ENCODE measurements at places on chromosomes 7 and 10. TPM values are rescaled to one million over a fixed set of nuclear protein-coding genes. Genes with fewer than 3 reads are reported as not detected.

DNA sequence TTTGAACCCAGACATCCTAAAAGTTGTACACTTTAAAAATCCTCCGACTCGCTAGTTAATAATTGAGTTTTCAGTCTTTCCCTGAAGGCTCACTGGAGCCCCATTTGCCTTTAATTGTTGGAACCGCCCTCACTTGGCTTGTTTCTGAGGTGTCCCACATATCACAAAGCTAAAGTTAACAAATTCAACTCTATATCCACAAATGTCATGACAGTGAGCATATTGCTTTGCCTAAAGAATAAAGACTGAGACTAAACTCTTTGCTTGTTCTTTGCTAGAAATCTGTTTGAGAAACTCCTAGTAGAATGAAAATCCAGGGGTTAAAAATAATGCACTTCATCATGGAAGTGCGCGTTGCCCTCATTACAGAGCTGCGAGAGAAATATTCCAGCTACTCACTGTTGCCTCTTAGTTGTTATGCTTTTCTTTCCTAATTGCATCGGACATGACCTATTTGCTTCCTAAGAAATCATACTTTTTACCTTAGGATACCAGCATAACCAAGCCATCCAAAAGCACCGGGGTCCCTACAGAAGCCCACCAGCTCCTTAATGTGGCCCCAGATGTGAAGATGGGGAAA lies 752 bp downstream of the THSD7A start:
- no peak for DNase-seq

The FASTK gene
- total RNA-seq = 114 TPM

The CYP26C1 gene
- total RNA-seq = 0.09 TPM

DNA sequence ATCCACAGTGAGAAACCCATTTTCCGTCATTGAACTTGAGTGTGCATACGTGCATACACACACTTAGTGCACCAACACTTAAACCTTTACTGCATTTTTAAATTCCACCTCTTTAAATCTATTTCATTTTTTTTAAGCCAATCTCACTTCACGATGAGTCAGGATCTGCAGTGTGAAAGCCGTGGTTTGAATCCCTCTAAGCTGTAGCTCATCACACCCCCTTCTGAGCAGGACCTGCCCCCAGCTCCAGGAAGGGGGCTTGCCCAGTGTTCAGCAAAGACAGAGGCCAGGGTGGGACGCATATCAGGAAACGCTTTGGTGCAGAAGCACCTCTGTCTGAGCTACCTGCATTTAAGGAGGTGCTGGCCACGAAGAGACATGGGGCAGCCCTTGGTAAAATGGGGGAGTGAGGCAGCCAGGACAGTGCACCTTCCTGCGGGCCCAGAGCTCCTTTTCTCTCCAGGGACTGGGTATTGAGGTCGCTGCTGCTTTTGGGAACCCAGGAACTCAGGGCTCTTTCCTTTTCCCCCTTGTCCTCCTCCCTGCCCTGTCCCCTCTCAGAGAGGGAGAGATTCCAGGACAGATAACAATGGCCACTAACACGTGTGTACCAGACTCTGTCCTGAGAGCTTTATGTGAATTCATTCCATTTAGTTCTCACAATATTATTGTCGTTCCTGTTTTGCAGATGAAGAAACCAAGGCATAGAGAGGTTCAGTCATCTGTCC lies 21.7 kb downstream of the ZNF316 start:
- no peak for DNase-seq

- no peak for DNase-seq
These were observed 143.2 kb downstream of the NRCAM start for GRCh38 chr7:108313086-108313485.

DNA sequence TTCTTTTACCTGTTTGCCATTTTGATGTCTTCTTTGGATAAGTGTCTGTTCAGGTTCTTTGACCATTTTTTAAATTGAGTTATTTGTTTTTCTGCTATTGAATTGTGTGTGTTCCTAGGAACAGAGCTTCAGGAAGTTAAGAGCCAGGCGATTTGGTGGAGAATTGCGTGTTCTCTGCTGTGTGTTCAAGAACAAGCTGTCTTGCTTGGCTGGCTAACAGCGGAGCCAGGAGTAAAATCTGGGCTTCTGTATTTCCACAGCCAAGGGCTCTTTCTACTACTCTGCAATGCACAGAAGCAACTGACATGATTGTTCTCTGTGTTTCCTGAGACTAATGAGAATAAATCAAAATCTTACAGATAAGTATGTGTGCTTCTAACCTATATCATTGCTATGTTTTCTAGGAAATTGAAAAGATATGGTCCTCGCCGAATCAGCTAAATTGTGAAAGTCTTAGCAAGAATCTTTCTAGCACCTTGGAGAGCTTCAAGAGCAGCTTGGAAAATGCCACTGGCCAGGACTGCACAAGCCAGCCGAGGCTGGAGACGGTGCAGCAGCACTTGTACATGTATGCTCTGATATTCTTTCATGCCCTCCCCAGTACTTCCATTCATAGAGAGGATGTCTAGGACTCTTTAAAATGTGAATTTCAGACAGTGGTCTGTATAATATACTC lies 124.2 kb downstream of the ABCA13 start:
- DNase-seq = no peak

The UPK3BL1 gene
- 9.9 TPM for total RNA-seq

GRCh38 chr7:51070151-51070550 lies 246.5 kb downstream of the COBL start:
- no peak for DNase-seq

GRCh38 chr7:3953133-3953532 lies 652.1 kb downstream of the SDK1 start:
- DNase-seq = no peak

- DNase-seq = peak; percentile 94
These were observed at the start of gene MLXIPL for GRCh38 chr7:73623798-73624668. MLXIPL (minus strand) TSS chr7:73624522; CDS start chr7:73624492, 30 bp downstream.

DNA sequence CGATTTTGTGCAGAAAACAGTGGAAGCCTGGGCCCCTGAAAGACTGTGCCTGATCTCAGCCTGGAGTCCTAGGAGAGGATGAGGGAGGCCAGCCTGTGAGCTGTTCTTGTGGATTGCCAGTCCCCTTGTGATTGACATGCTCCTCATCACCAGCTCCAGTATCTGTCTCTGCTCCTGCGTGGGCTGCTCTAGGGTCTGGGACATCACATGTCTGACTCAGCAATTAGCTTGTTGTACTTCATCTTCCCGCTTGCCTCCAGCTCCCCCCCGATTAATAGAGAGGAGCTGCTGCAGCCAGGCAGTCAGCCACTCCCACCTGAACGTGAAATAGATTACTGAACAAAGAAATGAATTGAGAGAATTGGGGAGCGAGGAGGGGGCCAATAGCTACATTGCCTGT lies 99.6 kb upstream of the TBX20 start:
- no peak for DNase-seq

DNA sequence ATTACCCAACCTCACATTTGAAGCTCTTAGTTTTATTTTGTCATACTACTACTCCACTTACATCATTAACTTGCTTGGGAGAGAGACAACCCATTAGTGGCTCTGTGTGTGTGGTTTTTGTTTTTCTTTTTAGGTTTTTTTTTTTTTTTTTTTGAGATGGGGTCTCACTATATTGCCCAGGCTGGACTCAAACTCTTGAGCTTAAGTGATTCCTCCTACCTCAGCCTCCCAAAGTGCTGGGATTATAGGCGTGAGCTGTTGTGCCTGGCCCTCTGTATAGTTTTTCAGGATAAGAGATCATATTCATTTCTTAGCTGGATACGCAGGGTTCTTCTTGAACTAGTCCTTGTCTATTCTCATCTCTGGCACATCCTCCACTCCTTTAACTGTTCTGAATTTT lies 41.1 kb downstream of the KMT2E start:
- DNase-seq = no peak

DNA sequence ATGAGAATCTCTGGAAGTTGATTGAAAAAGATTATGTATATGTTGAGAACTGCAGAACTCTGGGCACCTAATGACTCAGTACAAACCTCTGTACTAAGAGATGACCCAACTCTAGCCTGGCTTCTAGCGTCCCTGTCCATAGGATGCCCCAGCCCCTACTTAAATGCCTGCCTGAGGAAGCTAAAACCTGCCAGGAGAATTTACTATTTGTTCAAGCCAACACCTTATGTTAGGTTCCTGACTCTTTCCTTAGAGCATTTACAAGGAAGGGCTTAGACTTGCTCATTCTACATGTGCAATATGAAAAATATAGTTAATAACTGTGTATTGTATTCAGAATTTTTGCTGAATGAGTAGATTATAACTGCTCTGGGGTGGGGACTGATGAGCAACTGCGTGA lies 37.5 kb upstream of the AOAH start:
- no peak for DNase-seq

- no peak for DNase-seq
These were observed 13.5 kb downstream of the CRYGN start for GRCh38 chr7:151426441-151426903.

- no peak for DNase-seq
These were observed 193.8 kb upstream of the ZNF32 start for GRCh38 chr10:43842496-43842895.

GRCh38 chr7:42311195-42311594 lies 74.2 kb upstream of the GLI3 start:
- no peak for DNase-seq

- no peak for DNase-seq
These were observed 68.9 kb upstream of the HDAC9 start for GRCh38 chr7:18426564-18427226.

The PTPRZ1 gene
- total RNA-seq = not detected

The GPRIN2 gene
- total RNA-seq = 3.7 TPM

The VSTM4 gene
- total RNA-seq = not detected

DNA sequence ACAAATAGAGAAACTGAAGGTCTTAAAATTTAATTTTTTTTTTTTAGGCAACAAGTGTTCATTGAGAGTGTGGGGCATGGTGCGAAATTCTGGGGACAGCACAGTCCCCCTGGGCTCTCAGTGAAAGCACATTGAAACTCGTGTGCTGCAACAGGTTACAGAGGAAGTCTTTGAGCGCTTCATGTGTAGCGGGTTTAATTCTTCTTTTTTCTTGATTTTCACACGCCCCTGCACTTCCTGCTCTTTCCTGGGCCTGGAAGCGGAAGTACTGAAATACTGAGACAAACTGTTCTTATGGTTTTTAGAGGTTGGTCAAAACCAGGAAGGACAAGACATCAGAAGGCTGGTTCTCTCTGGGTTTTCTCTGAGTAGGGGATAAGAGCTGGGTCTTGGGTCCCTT lies 203.5 kb downstream of the PTEN start:
- no peak for DNase-seq

The SPDYE8 gene
- not detected for total RNA-seq

- DNase-seq = no peak
These were observed 216.4 kb downstream of the ELFN1 start for GRCh38 chr7:1886361-1887064.

GRCh38 chr7:88396948-88397322 lies 90.2 kb upstream of the STEAP4 start:
- no peak for DNase-seq

DNA sequence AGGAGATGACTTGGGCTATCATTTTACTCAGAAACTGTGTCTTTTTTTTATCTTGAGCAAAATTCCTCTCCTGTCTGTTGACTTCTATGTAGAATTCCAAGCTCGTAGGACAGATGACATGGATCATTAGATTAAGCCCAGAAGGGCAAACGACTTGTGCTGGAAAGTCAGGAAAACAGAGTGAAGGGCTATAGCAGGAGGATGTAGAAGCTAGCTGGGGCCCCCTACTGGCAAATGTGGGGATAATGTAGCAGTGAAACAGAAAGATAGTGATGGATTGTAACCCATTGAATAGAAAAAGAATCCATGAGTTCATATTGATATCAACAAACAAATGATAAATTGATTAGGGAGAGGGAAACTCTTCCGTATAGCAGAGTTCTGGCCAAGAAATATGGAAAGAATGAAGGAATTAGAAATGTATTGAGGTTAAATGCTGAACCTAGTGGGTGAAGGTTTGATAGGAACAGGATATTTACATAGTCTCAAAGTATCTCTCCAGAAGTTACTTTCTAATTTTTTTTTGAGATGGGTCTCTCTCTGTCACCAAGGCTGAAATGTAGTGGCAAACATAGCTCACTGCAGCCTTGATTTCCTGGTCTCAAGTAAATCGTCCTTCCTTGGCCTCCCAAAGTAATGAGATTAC lies 103.6 kb downstream of the LYZL1 start:
- peak; percentile 62 for DNase-seq

The ITIH5 gene
- total RNA-seq = 0.51 TPM

DNA sequence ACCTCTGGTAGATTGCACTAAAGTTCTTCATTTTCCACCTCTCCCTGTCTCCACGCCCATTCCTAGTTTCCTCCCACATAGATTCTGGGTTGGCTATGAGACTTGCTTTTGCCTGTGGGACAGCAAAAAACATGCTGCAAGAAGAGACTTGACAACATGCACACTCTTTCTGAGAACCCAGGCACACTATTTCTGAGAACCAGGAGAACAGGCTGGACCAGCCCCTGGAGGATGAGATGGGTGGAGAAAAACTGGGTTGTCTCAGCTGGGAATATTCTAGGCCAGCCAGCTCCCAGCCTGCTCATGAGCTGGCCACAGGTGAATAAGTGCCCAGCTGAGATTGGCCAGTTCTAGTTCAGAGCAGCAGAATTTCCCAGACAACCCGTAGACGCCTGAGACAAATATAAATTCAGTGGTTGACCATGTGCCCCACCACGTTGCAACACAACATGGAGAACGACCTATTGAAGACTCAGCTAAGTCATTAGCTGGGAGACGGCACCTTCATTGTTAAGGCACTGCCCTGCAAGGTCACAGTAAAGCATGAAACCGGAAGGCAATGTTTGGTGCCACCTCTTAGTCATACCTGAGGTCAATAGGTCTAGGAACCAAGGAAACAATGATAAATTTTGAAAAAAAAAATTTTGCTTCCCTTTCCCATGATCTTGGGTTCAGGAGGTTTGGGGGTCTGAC lies 92.7 kb upstream of the AKR1E2 start:
- DNase-seq = peak; percentile 27

- no peak for DNase-seq
These were observed 23.0 kb upstream of the SVIL start for GRCh38 chr10:29657719-29658274.

The CDNF gene
- total RNA-seq = 3.4 TPM

The ZNF804B gene
- total RNA-seq = not detected

GRCh38 chr10:24440817-24441797 lies 232.2 kb downstream of the KIAA1217 start:
- DNase-seq = no peak

The TMEM254 gene
- total RNA-seq = 27.4 TPM

The RNF148 gene
- not detected for total RNA-seq

DNA sequence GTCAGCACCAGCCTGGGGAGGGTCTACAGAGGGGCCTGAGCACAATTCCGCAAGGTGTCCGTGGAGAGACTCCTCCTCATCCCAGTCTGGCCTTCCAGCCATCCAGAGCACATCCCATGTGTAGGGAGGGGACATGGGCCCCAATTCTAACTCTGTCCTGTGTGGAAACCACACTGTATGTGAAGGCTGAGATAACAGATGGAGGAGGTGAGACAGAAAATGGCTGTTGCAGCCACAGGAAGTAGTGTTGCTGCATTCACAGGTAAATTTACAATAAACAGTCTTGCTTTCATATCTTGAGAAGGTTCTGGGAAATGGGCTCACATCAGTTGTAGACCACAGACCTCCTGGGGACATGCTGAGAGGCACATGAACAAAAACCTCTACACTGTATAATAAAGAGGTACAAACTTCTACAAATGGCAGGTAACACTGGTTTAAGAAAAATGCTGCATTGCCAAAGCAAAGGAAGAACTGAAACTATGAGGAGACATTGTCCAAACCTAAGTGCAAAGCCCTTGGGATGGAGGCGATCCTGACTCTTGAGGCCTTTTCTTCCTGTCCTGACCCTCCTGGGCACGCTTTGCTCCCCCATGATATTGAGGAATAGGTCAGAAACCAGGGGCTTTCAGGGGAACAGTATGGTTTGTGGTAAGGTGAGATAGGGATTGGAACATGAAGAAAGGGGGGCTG lies 21.6 kb upstream of the GIMAP2 start:
- DNase-seq = no peak

The SERPINE1 gene
- 0.09 TPM for total RNA-seq

GRCh38 chr10:110524179-110524858 lies 26.6 kb downstream of the DUSP5 start:
- no peak for DNase-seq
